ENCODE measurements at places on chromosomes 7 and 10.

DNA sequence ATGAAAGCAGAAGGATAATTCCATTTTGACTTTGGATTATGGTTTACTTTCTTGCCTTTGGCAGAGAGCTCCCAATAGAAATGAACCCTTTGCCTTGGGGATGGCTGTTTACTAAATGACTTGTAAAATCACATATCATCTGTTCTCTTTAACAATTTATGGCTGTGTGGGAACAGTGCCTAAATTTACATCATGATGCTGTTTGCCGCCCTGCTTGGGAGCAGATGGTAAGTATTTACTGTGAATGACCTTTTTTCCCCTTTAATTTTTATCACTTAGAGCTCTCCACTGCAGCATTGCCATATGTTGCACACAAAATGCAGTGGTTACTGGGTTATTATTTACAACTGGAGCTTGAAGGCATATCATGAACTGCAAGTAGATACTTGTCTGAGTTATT is 13.4 kb downstream of the HEPACAM2 start:
- DNase-seq, result no peak

GRCh38 chr10:13016426-13016825 is 14.9 kb upstream of the CCDC3 start:
- DNase-seq, result no peak

DNA sequence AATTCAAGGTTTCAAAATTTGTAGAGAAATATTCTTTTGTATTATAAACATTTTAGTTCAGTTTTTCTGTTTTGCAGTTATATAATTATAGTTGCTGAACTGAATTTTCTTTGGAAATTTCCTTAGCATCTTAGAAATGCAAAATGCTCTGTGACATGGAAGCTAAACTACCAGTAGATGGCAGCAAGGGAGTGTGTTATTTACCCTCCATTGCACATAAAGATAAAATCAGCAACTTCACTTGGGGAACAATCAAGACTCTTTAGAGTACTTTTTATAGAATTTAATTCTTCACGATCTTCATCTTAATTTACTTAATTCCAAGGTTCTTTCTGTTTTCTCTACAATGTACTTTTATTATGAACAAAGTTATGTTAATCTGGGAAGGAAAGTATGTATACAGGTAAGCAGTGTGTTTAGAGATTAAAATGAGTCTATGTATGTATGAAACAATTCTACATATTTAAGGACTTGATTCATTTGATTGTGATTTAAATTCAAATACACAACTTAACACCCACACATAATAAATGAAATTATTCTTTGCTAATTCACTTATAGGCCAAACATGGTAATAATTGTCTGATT is 404.2 kb downstream of the THSD7A start:
- DNase-seq, result no peak

DNA sequence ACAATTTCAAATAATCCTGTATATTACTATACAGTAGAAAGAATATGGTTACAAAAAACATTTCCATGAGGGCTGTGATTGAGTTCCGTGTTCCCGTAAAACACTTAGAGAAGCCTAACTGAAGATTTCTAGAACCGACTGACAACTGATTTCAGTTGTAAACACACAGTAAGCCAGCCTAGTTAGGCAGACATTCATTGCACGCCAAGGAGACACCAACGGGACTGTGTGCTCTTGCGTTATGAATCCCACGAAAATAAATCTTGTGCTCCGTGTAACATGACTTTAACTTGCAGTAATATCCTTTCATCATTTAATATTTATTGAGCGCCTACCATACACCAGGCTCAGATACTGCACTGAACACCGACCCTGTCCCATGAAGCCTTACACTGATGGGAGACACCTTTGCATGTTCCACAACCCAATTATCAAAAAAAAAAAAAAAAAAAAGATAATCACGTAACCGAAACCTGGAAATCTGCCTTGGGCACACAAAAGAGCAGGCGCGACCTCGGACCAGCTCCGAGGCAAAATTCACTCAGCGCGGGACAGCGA is 420 bp upstream of the KLHL7 start:
- no peak for DNase-seq

DNA sequence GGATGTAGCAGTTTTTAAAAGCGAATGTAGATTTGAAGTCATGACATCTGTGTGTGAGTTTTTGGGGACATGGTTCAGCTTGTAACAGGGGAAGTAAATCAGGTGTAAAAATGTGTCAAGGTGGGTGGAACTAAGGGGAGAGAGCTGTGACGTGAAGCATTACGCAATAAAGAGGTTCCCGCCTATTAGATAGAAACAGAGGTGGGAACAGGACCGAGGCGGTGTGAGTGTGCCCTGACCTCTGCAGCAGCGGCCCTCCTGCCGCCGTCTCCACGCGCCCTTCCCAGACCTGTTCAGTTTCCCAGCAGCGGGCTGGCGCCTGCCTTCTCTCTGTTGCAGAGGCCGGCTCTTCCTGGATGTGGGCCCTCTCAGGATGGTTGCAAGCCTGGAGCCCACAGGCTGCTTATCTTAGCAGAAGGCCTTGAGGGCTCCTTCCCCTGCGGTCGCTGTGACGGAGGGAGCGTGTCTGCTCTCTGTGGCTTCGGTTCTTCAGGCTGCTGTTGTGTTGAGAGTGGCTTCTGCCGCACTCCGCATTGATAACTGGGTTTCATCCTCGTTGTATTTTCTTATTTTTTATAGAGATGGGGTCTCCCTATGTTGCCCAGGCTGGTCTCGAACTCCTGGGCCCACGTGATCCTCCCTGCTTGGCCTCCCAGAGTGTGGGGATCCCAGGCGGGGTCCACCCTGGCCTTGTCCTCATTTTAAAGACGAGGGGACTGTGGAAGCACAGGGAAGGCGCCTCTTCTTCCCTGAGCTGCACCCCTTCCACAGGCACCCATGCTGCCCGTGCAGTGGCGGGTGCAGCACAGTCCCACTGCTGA is 65.0 kb downstream of the DNAJB6 start:
- no peak for DNase-seq

DNA sequence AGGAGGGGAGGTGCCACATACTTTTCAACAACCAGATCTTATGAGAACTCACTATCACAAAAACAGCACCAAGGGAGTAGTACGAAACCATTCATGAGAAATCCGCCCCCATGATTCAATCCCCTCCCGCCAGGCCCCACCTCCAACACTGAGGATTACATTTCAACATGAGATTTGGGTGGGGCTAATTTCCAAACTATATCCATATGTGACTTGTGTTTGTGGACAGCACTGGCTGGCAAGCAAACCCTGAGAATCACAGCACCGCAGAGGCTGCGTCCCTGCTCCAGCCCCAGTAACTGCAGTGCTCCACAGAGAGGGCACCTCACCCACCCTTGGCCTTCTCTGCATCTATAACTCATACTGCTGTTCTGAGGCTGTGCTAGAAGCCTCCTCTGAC is 211.2 kb upstream of the PODXL start:
- DNase-seq, result no peak

- no peak for DNase-seq
These were observed 188.3 kb downstream of the DGKB start for GRCh38 chr7:14714161-14714728.

GRCh38 chr10:15954188-15954587 is 93.9 kb upstream of the MINDY3 start:
- no peak for DNase-seq

GRCh38 chr7:129066290-129067131 is 11.6 kb upstream of the TNPO3 start:
- peak; percentile 26 for DNase-seq

GRCh38 chr10:131982796-131983195 is 1.1 kb upstream of the BNIP3 start:
- DNase-seq, result no peak

GRCh38 chr10:112669989-112670388 is 223.0 kb downstream of the VTI1A start:
- no peak for DNase-seq

GRCh38 chr7:66641526-66641871 is 12.8 kb downstream of the KCTD7 start:
- DNase-seq, result no peak

DNA sequence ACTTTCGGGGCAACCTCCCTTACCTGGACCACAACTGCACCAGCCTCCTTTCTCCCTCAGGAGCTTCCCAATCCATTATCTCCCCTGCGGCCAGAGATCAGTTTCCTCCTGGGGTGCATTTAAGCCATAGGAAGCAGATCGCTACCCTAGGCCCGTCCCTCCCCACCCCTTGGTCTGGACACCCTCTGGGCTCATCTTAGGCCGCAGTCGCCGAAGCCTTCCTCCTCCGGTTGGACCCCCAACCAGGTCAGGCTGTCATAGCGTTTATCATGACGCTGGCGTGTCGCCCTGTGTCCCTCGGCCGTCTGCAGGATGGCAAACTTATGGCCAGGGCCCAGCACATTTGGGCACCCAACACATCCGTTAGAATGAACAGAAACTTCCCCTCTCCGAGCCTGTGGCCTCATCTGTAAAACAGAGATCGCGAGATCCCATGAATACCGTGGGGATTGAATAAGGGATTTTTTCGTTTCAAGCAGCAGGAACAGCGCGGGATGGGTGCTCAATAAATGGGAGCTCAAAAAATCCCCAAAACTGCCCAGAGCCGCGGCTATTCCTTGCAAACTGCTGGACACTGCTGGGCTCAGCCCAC is 669 bp upstream of the AP5Z1 start:
- DNase-seq, result no peak

GRCh38 chr7:146701166-146701565 is 584.6 kb downstream of the CNTNAP2 start:
- no peak for DNase-seq

GRCh38 chr7:73435471-73436009 is 2.0 kb downstream of the FZD9 start:
- no peak for DNase-seq

DNA sequence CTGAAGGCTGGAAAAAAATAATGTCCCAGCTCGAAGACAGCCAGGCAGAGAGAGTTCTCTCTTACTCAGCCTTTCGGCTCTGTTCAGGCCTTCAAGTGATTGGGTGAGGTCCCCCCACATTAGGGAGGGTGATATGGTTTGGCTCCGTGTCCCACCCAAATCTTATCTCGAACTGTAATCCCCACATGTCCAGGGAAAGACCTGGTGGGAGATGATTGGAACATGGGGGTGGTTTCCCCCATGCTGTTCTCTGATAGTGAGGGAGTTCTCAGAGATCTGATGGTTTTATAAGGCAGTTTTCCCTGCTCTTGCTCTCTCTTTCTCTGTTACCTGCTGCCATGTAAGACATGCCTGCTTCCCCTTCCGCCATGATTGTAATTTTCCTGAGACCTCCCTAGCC is 36.6 kb upstream of the LEP start:
- DNase-seq, result no peak

DNA sequence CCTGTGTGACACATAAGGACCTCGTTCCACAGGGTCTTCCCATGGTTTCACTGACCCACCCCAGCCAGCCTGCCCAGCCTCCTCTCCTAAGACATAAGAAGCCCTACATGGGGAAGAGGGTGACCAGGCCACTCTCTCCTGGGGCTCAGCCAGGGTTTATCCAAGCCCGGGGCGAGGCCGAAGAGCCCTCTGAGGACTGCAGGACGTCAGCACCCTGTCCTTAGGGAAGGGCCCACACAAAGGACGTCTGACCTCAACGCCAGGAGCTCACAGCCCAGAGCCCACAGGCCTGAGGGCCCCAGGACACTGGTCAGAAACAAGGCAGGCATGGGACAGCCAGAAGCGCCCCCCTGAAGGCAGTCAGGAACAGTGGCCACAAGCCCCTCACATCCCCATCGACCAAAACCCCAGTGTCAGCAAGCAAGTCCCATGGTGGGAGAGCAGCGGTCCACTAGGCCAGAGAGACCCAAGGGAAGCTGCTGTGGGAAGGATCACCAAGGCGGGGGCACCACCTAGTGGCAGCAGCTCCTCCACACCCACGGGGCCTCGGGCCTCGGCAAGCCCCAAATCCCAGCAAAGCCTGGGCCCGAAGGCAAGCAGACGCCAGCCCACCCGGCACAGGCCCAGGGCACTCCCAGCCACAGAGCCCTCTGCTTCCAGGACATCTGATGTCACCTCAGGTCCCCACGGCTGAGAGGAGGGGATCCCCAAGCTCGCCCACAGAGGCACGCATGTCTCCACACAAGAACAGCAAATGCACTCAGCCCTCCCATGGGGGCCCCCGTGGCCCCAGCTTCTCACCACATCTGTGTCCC is 23.4 kb downstream of the MAD1L1 start:
- DNase-seq, result no peak

- no peak for DNase-seq
These were observed 11.9 kb downstream of the HECW1 start for GRCh38 chr7:43124388-43124787.

GRCh38 chr7:46854958-46855473 is 726.9 kb downstream of the TNS3 start:
- DNase-seq, result no peak

DNA sequence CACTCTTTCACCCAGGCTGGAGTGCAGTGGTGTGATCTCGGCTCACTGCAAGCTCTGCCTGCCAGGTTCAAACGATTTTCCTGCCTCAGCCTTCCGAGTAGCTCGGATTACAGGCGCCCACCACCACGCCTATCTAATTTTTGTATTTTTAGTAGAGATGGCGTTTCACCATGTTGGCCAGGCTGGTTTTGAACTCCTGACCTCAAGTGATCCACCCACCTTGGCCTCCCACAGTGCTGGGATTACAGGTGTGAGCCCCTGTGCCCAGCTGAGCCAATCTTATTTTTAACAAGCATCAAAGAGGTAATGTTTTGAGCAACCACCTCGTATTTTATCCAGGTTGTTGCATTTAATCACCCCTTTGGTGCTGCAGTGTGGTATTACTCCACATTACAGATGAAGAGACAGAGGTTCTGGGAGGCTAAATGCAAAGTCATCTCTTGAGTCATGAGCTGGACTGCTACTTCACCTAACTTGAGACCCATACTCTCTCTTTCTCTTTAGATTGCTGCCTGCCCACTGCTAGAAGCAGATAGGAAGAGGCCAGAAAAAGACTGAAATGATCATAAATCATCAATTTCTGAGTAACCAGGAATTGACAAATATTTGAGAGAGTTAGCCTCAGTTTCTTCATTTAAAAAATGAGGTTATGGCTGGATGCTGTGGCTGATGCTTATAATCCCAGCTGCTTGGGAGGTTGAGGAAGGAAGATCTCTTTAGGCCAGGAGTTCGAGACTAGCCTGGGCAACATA is 116.2 kb downstream of the CAMK1D start:
- no peak for DNase-seq

GRCh38 chr10:57675125-57675524 is 592.6 kb downstream of the IPMK start:
- DNase-seq, result no peak

DNA sequence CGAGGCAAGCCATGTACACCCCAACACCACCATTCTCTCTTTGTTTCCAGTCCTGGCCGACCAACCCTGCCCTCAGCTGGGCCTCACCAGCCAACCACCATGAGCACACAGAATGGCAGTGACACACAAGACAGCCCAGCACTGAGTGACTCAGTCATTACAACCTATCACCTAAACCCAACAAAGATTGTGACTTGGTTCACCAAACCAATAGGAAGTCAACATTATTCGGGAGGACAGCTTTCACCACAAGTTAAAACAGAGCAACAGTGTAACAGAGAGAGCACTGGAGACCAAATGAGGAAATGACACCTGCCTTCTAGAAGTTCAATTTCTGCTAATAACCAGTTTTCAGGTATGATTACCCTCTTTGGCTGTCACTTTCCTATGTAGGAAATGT is 72.1 kb downstream of the DNMBP start:
- DNase-seq, result no peak

- no peak for DNase-seq
These were observed 37.2 kb upstream of the ZNF107 start for GRCh38 chr7:64628721-64629120.

Measured in keratinocyte (primary cell).